ENCODE measurements at places on chromosomes 13 and 19. TPM values are rescaled to one million over a fixed set of nuclear protein-coding genes. Genes with fewer than 3 reads are reported as not detected.

- no peak for DNase-seq
Measured at GRCh38 chr19:30512176-30513081, 140.2 kb downstream of the ZNF536 start.

GRCh38 chr13:48910686-48911085 is 65.0 kb upstream of the FNDC3A start:
- DNase-seq = no peak

DNA sequence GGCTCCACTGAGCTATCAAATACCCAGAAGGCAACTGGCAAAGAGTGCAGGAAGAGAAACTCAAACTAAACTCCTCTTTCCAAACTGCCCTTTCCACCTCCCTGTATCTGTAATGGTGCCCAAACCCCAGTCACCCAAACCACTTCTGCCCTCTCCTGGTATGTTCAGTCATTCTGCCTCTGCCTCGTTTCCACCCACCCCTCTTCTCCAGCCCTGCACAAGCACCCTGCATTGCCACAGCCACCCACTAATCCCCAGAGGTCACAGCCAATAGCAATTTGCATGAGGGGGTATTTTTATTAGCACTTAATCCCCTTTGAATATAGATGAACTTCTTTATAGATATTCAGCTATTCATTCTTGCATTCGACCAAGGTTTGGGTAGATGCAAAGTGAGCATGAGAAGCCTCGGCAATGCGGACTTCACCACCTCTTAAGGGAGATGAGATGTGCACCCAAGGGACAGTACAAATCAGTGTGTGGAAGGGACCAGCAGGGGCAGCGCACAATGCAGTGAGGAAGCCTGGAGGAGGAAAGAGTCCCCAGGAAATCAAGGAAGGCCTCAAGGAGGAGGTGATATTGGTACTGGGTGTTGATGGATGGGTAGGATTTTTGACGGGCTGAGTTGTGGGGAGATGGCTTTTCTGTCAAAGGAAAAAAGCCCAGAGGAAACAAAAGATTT is 12.4 kb downstream of the TMEM272 start:
- DNase-seq = peak; percentile 39

DNA sequence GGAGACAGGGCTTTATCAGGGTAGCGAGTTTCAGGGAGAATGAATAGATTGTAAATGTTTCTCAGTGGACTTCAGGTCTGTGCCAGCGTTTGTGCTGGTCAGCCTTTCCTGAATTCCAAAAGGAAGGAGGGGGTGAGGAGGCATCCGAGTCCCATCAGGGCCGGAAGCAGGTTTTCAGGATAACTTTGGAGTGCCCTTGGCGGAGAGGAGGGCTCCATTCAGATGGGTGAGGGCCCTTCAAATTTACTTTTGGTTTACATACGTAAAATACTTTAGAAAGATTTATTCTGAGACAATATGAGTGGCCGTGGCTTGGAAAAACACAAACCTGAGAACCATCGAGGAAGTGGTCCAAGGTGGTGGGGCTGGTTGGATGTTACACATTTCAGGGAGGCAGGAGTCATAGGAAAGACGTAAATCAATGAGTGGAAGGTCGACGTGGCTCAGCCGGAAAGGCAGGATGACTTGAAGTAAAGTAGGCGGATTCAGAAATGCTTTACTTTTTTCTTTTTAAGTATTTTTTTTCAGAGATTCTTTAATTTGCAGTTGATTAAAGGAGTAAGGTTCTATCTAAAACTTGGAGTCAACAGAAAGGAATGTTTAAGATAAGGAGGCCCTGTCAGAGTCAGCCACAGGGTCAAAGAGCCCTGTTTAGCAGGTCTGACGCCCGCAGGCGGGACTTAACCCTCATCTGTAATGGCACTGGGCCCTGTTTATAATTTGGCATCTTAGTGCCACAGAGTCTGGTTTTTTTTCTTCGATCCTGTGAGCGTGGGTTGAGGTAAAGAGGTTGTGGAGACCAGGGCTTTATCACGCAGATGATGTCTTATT is 32.8 kb downstream of the ATP11A start:
- peak; percentile 98 for DNase-seq

- DNase-seq = no peak
Measured at GRCh38 chr13:81771951-81772350, 1431.0 kb upstream of the SPRY2 start.

DNA sequence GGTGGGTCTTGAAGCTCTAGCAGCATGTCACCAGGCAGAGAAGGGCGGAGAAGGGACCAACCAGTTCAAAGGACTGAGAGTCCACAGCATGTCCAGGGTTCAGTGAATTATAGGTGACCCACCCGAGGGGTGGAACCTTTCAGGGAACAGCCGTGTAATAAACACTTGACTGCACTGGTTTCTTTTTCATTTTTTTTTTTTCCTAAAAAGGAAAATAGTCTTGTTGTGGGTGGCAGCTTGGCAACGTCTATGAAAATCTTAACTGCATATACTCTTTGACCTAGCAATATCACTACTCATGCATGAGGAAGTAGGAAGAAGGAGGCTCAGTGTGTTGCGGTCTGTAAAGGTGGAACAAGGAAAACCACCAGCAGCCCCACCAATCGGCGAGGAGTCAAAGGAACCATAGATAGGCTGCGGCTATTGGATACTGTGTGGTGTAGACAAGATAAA is 13.0 kb upstream of the MYH14 start:
- no peak for DNase-seq

DNA sequence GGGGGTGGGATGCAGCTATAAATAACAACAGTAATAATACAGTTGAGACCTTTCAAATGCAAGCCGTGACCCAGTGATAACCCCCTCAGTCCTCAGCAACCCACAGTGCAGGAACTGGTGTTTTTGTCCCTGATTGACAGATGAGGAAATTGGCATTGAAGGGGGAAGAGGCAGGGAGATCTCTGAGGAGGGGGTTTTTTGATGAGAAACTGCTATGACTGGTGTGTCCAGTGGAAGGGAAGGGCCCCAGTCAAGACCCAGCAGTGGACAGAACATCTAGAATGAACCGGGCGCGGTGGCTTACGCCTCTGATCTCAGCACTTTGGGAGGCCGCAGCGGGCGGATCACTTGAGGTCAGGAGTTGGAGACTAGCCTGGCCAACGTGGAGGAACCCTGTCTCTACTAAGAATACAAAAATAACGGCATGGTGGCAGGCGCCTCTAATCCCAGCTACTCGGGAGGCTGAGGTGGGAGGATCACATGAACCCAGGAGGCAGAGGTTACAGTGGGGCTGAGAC is 1.9 kb downstream of the MAP1S start:
- no peak for DNase-seq

DNA sequence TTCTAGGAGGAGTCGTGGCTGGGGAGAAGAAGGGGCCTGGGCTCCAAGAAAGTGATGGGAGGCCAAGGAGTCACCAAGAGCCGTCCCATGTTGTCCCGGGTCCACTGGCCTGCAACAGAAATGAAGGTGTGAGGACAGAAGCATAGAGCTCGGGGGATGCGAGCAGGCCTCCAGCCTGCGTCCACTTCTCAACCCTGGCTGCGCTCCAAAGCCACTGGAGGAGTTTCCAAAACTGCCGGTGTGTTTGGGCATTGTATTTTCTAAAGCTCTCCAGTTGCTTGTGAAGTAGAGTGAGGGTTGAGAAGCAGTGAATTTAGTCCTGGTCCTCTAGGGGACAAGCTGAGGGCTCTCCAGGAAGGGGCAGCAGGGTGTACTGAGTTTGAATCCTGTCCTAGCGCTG is 13.0 kb downstream of the FFAR2 start:
- no peak for DNase-seq

DNA sequence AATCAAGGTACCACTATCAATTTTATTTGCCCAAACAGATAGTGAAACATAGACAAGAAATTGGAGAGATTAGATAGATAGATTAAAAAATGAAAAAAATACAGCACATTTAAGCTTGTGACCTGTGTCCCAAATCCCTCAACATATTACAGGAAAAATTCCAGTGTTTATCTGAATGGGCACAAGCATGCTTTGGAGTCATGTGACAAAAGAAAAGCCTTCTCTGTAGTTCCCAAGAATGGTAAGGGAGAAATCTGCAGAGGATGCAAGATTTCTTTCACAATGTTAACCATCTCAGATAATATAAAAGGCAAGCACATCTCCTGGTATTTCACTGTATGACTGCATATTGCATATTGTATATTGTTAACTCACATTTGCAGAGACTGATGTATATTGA is 168.0 kb downstream of the PCDH9 start:
- DNase-seq = no peak

CALR3 gene
- not detected for total RNA-seq

EMP3 gene
- 98.5 TPM for total RNA-seq

TEKTIP1 gene
- not detected for total RNA-seq

PRTN3 gene
- 0.14 TPM for total RNA-seq
